ENCODE measurements at places on chromosomes 13 and 19.
A peak's percentile ranks its signal among the peaks of the same experiment; 100 is the strongest.

GRCh38 chr13:40311356-40312101, 354.9 kb downstream of the FOXO1 start:
- DNase-seq = no peak

DNA sequence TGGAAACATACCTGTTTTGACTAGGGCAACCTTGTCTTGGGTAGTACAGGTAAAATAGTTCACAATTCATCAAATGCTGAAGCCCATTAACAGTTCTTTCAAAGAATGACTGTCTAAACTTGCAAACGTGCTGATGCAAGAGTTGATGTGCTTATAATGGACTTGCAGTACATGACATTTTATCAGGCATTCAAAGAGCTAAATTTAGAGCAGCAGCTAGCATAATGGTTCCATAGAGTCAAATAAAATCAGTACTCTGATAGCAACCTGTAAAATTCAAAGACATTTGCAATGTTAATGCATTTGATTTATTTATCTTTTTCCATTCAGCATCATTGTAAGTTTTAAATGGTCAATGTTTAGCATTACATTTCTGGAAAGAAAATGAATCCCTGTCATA, 979.7 kb upstream of the SLC10A2 start:
- no peak for DNase-seq

DNA sequence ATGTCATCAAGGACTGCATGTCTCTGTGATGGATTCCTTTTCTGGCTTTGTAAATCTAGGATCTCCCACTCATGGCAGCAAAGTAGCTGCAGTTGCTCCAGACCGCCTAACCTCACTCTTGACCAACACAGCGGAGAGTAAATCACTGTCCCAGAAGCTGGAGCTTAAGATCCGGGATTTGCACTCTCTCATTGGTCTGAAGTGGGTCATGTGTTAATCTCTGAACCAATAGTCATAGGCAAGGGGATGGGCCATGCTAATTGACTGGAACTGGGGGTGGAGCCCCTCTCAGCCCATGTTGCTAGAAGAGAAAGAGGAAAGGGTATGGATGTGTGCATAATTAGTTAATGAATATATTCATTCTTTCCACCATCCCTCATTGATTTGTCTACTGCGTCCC, 34.0 kb downstream of the VAV1 start:
- DNase-seq = no peak

DNA sequence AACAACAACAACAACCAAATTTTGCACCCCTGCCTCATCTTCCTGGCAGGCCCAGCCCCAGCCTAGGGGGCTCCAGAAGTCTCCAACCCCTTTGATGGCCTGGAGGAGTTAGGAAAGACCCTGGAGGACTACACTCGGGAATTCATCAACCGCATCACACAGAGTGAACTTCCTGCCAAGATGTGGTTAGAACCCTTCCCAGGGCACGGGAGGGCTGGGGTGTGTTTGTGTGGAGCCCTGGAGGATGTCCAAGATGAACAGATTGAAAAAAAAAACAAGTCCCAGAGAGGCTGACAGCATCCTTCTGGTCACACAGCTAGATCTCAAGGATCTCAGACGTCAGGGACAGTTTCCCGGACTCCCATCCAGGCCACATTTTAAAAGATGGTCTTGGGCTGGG, 13.3 kb downstream of the APOC1 start:
- DNase-seq = no peak

- no peak for DNase-seq
Observed at GRCh38 chr13:110797230-110797877, 83.9 kb downstream of the ING1 start.

GRCh38 chr19:633786-634639, 676 bp upstream of the POLRMT start:
- no peak for DNase-seq

DNA sequence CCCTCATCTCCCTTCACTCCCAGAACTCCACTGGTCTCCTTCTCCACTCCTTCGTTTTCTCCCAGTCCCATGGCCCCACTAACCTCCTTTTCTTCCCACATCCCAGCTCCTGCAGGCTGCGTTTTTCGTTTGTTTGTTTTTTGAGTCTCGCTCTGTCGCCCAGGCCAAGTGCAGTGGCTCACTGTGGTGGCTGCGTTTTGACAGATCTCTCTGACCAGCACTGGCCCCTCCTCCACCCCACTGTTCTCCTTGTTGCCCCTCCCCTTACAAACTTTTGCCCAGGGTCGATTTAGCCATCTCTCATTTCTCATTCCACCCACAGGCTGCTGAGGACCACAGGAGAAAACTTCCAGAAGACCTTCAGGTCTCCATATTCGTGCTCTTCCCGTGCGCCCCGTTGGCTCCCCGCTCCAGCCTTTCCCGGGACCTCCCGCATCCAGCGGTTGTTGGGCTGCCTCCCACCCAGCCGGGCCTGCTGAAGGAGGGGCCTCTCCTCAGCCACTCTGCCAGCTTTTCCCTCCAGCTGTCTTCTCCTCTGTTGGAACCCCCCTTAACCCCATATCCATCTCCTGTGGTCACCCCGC, 40.6 kb upstream of the GJB6 start:
- no peak for DNase-seq

DNA sequence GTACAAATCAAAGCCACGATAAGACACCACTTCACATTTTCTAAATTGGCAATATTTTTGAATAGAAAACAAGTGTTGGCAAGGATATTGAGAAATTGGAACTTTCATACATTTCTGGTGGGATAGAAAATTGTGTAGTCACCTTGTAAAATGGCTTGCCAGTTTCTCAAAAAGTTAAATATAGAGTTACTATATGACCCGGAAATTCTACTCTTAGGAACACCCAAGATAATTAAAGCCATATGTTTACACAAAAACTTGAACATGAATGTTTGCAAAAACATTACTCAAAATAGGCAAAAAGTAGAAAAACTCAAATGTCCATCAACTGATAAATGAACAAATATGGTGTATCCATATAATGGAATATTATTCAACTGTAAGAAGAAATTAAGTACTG, 552.5 kb downstream of the TBC1D4 start:
- no peak for DNase-seq

DNA sequence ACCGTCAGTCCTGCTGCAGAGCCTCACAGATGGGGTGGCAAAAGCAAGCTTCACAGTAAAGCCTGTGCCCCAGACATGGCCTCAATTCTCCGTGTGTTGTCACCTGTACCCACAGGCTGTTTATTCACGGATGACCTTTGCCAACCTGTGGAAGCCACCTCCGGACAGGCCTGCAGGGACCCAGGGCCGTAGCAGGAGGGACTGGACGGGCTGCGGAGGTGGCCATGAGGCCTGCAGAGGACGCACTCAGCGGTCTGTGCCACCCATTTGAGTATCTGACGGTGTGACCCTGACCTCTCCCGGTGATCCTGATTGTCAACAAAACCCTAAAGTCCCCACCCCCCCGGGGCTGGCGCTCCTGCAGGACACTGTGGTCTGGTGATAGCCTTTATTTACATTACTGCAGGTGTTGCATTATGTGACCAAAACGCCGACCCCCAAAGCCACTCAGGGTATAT, 7.8 kb upstream of the KLF16 start:
- DNase-seq = no peak

DNA sequence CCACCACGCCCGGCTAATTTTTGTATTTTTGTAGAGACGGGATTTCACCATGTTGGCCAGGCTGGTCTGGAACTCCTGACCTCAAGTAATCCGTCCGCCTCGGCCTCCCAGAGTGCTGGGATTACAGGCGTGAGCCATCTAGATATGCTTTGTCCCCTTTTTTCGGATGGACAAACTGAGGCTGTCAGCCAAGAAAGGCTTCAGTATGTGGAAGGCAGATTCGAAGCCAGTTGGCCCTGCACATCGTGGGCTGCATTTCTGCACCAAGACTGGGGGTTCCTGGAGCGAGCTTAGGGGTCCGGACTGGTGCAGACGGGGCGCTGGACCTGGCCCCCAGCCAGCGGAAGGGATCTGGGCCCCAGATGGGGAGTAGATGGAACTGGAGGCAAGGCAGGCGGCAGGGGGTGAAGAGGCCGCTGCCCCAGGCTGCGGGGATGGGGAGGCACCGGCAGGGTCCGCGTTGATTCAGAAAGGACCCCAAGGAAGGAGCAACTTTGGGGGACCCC, 9.7 kb upstream of the JUND start:
- no peak for DNase-seq

DNA sequence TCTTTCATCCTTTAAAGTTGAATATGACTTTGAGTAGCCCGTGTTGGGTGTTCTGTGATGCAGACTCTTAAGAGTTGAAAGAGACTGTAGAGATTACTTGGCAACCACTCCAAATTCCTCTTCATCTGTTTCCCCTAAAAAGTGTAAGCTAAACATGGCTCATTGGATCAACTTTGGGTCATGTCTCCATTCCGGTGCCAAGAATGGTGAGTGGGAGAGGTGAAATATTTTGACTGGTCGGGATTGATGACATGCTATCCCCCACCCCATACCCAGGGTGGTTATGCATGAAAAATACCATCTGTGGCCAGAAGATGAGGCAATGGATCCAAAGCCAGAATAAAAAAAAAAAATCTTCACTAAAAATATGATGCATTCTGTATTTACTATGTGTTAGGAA, 281.3 kb upstream of the SOX21 start:
- no peak for DNase-seq

DNA sequence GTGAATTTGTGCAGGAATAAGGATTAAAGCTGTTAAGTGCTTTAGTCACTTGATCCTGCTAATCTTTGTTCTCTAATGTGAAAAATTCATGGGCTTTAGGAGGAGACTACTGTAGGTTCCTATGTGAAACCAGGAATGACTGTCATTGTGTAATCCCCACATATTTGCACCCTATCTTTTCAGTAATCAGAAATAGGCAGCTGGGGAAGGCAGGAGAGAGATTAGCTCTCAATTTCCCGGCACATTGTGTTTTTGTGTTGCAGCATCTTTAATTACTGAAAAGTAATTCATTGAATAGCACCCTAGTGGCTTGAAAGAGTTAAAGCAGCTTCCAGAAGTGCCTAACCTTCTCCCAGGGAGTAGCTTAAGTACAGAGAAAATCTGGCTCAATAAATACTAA, 282.9 kb downstream of the OLFM4 start:
- no peak for DNase-seq

- no peak for DNase-seq
Observed at GRCh38 chr19:11279505-11280236, 16.3 kb upstream of the TSPAN16 start.

DNA sequence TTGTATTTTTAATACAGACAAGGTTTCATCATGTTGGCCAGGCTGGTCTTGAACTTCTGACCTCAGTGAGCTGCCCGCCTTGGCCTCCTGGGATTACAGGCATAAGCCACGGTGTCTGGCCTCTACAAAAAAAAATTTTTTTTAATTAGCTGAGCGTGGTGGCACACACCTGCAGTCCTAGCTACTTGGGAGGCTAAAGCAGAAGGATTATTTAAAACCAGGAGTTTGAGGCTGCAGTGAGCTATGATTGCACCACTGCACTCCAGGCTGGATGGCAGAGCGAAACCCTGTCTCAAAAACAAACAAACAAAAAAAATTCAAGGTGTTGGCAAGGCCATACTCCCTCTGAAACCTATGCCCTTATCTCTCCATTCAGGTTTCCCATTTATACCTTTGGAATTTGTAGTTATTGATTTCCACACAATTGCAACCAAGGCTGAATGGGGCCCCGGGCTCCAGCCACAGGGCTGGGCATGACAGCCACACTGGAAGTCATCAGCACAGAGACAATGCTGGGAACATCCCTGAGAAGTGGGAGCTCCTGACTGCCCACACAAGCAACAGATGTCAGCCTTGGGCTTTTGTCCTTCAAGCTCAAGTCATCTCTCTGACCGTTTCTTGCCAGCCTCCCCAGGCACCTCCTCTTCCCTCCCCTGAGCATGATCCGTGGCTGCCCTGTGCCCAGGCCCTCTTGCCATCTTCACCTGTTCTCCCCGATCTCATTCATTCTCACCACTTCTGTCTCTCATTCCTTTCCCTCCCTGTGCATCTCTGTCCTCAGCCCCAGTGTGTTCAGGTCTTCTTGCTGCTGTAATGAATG, 27.2 kb upstream of the CALM3 start:
- no peak for DNase-seq

GRCh38 chr13:102913914-102914313, 68.1 kb downstream of the ERCC5 start:
- no peak for DNase-seq

DNA sequence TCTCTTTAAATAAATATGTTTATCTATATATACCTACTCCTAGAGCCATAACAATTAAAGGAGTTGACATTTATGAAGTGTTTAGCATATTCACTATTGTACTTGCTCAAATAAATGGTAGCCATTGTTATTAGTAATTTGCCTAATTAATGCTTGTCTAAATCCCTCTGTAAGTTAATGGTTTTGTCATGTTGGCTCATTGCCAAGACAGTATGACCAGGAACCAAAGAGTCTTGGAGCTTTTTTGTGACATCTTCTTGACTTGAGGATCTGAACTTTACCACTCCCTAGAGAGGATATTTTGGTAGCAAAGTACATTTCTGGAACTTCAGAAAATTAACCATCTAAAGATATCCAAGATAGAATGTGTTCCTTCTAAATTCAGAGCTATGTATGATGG, 15.5 kb downstream of the FRY start:
- no peak for DNase-seq

DNA sequence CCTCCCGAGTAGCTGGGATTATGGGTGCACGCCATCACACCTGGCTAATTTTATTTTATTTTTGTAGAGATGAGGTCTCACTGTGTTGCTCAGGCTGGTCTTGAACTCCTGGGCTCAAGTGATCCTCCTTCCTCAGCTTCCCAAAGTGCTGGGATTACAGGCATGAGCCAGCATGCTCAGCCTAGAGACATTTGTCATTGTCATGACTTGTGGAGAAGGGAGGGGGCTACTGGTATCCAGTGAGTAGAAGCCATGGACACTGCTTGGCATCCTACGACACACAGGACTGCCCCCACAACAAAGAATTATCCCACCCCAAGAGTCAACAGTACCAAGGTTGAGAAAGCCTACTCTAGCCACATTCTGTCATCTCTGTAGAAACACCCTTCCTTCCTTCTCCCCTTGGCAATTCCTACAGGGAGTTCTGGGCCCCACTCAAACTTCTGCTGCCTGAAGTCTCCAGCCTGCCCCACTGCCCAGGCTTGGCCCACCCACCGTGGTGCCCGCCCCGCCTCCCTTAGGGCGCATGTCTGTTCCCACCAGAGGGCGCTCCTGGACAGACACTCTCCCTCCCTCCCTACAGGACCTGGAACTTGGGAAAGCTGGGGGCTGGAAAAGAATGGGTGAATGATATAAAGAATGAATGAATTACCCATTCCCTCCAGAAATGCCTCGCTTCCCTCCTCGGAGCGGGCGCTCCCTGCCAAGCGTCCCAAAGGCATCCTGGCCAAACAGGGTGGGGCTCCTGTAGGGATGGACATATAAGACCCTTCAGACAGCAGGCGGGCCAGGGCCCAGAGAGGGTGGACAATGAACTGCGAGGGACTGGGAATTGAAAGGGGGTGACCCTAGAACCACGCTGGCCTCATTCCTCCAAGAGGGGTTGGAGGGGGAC, 5.5 kb upstream of the EMP3 start:
- DNase-seq = peak; percentile 80

- no peak for DNase-seq
Observed at GRCh38 chr13:88112526-88112925, 441.4 kb downstream of the SLITRK5 start.

- DNase-seq = no peak
Observed at GRCh38 chr13:24187185-24187584, 26.7 kb downstream of the SPATA13 start.

Measured in activated T-cell treated with anti-CD3 and anti-CD28 coated beads for 1 hour (primary cell).